Mucosa of gallbladder (tissue), 1 donor: ENCODE measurements at places on chromosomes 6 and 20. TPM values are rescaled to one million over a fixed set of nuclear protein-coding genes. Genes with fewer than 3 reads are reported as not detected.

- peak; percentile 6 for DNase-seq
These were observed 83.9 kb downstream of the DLL1 start for GRCh38 chr6:170206851-170207431.

DNA sequence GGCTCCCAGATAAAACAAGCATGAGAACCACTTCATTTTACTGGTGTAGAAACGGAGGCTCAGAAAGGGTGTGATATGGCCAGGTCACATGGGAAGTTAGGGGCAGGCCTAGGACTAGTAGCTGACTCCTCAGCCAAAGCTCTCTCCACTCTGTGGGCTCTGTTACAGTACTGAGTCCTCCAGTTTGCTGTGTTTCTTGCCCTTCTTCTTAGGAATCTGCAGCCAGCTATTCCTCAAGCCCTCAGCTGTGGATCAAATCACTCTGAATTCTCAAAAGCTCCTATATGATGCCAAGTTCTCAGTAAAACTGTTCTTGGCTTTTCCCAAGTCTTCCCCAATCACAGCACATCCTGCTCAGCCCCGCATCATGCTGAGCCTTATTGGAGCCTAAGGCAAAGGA lies 42.5 kb upstream of the ADGRF1 start:
- no peak for DNase-seq

DNA sequence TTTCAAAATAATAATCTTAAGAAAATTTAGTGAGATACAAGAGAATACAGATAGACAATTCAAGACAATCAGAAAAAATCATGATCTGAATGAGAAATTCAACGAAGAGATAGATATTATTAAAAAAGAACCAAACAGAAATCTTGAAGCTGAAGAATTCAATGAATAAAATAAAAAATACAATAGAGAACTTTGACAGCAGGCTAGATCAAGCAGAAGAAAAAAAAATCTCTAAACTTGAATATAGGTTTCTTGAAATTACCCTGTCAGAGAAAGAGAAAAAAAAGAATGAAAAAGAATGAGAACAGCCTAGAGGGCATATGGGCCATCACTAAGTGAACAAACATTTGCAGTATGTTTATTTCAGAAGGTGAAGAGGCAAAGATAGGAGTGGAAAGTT lies 39.0 kb downstream of the IL22RA2 start:
- DNase-seq = no peak

- DNase-seq = no peak
These were observed 6.7 kb downstream of the PRDM13 start for GRCh38 chr6:99613409-99613704.

The OR2H1 gene
- not detected for total RNA-seq

- no peak for DNase-seq
These were observed 34.0 kb downstream of the CPNE5 start for GRCh38 chr6:36805096-36805797.

The TRIM15 gene
- total RNA-seq = 19.6 TPM

GRCh38 chr20:46009816-46010215 lies 1.1 kb downstream of the MMP9 start:
- DNase-seq = no peak

DNA sequence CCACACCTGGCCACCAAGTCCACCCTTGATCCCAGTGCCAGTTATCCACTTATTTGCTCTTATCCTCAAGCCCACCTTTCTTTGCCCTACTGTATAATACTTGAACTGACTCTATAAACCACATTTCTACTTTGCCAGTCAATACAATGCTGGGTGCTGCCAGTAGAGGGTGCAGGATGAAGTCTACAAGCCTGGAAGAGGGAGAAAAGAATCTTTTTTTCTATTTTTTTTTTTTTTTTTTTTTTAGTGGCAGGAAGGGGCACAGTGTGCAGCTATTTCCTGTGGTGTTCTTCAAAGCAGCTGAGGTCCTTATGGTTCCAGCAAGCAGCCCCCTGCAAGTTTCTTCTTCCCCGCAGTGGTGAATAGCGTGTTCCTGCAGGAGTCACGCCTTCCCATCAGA lies 22.2 kb upstream of the GABRR1 start:
- DNase-seq = no peak
